ENCODE measurements at places on chromosomes 1 and 21.

DNA sequence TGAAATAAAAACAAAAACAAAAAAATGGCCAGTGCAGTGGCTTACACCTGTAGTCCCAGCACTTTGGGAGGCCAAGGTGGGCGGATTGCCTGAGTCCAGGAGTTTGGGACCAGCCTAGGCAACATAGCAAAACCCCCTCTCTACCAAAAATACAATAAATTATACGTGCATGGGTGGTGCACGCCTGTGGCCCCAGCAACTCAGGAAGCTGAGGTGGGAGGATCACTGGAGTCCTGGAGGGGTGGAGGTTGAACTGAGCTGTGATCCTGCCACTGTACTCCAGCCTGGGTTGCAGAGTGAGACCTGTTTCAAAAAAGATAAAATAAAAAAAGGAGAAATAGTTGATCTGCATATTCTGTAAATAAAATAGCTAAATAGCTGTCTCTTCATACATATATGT is 41.2 kb downstream of the HS2ST1 start:
- no peak for DNase-seq

DNA sequence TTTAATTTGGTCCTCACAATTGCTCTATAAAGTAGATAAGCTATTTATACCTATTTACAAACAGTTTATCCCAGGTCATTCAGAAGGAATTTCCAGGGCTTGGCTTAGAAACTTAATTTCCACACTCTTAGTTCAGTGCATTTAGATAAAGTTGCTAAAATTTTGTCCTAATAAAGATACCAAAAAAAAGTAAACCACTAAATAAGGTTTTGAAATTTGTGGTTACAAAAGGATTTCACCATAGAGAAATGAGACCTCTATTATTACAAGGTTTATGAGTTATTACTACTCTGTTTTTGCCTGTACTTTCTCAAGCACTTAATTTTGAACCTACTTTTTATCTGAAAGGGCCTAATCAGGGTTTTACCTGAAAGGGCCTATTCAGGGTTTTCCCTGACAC is 22.4 kb downstream of the PTPN22 start:
- DNase-seq = no peak

GRCh38 chr1:68143633-68144032 is 88.7 kb downstream of the WLS start:
- DNase-seq = no peak

DNA sequence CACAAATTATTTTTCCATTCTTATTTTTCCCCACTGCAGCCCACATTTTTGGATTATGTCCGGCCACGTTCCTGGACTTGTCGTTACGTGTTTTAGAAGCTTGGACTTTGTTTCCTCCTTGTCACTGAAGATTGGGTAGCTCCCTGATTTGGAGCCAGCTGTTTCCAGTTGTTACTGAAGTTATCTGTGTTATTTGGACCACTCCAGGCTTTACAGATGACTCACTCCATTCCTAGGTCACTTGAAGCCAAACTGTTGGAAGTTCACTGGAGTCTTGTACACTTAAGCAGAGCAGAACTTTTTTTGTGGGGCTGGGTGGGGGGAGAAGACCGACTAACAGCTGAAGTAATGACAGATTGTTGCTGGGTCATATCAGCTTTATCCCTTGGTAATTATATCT is 12.2 kb upstream of the AXDND1 start:
- no peak for DNase-seq

- DNase-seq = no peak
Observed at GRCh38 chr21:42597487-42598158, 55.8 kb upstream of the PDE9A start.
